ENCODE measurements at places on chromosomes 11 and 22. TPM values are rescaled to one million over a fixed set of nuclear protein-coding genes. Genes with fewer than 3 reads are reported as not detected.

GRCh38 chr11:46696212-46696558 lies 4.2 kb downstream of the ARHGAP1 start:
- peak; percentile 74 for DNase-seq

DNA sequence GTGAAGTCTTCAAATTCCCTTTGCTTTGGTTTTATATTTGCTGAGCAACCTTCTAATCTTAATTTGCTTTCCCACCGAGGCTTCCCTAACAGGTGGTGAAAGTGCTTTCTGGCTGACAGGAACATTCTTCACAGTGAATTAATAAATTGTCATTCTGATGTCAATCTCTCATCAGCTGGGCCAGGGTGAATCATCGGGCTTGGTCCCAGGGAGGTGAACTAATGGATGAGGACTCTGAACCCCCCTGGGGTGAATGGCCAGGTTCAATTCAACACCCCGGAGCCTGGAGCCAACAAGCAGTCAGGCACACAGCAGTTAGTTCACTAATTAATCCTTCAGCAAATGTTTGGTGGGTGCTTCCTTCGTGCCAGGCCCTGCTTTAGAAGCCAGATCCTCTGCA lies 155.4 kb upstream of the PDGFD start:
- no peak for DNase-seq

GRCh38 chr22:25518000-25518663 lies 46.3 kb upstream of the GRK3 start:
- no peak for DNase-seq

- DNase-seq = no peak
These were observed at the start of gene MDK for GRCh38 chr11:46381048-46381818. TSS of gene MDK (plus strand) at chr11:46381669. CDS start at chr11:46382058, 389 bp downstream.

DNA sequence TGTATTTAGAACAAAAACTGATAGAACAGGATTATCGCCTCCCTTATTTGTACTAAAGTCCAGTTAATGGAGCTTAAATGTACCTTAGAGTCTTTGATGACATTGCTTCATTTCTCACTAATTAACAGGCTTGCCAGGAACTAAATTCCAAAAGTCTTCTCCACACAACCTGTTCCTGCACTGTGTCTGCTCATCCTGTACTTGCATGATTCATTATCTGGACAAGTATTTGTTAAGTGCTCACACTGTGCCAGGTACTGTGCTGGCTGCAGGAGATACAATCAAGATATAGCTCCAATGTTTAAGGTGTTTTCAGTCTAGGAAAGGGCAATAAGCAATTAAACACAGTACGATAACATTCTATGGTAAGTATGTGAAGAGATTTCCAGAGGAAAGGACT lies 485.9 kb upstream of the TENM4 start:
- DNase-seq = no peak

- peak; percentile 58 for DNase-seq
These were observed 5.9 kb downstream of the TAB1 start for GRCh38 chr22:39405346-39406085.

GRCh38 chr11:66068923-66069714 lies 953 bp upstream of the PACS1 start:
- peak; percentile 60 for DNase-seq

GRCh38 chr11:128311742-128312719 lies 275.3 kb downstream of the ETS1 start:
- DNase-seq = no peak

DNA sequence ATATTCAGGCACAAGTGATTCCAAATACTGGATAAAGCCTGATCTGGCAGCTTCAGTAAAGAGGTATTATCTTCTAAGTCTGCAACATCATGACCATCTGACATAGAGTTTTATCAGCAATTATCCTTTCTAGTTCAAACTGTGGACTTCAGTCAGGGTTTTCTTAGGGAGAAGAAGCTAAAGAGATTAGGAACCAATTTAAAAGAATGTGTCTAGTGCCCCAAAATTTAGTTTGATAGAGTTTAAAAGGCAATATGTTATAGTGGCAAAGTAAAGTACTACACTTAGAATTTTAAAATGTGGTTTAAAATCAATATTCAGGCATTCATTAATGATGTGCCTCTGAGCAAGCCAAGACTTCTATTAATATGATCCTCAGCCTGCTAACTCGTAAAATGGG lies 5.4 kb downstream of the PAK1 start:
- no peak for DNase-seq

DNA sequence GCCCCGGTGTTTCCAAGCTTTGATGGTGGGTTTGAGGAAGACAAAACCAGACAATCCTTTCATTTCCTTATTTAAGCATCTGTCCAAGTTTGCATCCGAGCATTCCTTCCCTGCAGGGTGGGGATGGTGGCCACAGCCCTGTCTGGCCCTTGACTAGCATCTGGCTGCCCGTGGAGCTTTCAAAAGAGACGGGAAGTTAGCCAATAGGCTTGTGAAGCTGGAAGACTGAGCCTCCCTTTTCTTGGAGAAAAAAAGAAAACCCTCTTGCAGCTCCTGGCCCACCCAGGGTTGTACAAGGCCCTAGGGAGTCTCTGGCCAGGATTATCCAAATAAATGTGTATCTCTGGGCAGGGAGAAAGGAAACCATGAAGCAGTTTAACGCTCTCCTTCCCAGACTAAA lies 60.6 kb downstream of the MICAL2 start:
- DNase-seq = peak; percentile 58

GRCh38 chr11:69219991-69220390 lies 64.3 kb downstream of the SMIM38 start:
- no peak for DNase-seq

DNA sequence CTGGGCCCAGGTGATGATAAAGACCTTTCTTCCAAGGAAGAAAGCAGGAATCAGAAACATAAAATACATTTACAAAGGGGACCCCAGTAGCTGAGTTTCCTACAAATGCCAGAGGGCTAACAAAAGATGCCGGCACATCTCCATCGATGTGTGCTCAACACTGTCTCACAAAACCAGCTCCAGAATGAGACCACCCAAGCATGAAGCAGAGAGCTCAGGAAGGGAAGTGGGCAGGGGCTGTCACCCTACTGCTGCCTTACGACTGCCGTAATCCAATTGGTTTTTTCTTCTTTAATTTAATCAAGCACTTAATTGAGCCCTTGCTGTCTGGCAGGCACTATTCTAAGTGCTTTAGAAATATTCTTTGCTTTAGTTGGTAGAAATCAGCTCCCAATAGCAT lies 26.1 kb downstream of the SMCO4 start:
- no peak for DNase-seq

DNA sequence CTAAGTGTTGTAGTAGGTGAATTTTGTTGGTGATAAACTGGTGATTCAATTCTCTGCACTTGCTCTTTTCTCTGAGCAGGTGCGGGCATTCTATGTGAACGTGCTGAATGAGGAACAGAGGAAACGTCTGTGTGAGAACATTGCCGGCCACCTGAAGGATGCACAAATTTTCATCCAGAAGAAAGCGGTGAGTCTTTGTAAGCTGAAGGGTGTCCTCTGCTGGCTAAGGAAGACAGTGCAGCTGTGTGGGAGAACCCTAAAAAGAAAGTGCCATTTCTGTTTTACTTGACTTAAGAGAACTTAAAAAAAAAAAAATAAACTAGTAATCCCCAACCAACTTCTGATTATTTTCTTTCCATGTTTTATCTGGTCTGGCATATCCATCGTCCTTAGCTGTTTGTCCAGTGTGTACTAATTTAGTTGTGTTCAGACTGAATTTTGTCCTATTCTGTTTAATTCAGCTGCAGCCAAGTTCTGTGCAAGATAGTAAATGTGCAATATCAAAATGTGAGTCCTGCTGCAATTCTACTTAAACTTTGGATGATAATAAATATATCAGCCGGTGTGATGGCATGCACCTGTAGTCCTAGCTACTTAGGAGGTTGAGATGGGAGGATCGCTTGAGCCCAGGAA lies 29.6 kb downstream of the CAT start:
- no peak for DNase-seq

DNA sequence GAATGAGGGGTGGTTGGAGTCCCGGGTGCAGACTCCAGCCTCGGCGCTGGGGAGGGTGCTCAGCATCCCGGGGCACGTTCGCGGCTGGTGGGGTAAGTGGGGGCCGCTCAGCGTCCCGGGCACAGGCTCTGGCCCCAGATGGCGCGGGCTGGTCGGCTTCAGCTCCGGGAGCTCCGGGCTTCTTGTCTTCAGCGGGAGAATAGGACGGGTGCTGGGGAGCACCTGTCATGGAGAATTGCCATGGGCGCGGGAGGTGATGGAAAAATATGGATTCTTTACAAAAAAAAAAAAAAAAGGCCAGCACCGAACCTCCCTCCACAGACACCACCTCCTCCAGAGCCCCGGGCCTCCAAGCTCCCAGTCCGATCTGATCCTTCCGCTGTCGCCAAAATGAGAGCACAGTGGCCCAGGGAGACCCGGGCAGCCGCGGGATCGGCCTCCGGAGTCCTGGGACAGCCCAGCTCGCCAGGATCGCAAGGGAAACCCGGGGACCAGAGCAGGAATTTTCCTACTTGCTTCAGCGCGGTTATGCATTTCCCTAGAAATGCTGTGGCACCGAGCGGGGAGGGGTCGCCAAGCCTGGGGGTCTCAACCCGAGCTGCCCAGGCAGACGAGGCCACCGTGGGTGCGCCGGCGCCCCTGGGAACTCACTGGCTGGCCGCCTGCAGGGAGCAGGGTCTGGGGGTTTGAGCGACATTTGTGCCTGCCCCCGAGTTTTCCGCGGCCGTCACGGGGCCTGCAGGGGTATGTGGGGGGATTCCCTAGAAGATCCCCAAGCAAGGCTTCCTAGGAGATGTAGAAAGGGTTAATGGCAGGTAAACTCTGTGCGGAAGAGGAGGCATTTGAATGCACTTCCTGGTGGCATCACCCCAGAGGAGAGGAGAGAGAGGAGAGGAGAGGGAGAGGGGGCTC lies 1336.9 kb downstream of the BRD1 start:
- DNase-seq = no peak

DNA sequence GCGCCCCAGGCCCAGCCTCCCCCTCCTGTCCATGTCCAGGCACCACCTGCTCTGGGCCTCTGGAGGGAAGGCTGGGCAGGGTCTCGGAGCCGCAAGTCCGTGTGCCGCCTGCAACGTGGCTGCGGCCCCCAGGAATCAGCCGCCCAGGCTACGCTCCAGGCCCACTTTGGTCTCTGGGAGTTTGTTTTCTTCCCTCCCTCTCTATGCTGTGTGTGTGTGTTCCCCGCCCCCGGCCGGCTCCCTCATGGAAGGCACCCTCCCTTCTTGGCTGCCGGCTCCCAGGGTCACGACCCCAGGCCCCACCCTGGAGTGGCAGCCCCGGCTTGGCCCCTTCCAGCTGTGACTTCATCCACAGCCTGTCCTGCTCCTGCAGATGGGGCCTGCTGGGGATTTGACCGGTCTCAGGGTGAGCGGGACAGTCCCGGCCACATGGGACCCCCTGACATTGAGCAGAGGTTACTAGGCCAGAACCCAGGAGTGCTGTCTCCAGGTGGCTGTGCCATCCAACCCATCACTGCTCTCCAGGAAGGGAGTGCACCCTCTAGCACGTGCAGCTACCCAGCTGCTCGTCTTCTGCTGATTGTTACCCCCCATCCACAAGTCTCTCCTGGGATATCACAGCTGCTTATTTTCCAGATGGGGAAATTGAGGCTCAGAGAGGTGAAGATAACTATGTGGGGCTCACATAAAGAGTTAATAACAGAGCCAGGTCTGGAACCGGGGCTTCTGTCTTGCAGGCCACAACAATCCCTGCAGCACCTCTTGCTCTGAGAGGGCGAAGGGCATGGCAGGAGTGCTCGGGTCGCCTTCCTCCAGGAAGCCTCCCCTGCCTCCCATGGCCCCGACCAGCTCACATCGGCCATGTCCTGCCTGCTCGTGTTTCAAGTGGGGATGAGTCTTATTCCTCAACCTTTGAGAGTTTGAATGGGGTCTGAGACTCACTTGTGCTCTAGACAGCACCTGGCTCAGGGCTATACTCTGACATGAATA lies 2.8 kb upstream of the LIF start:
- DNase-seq = peak; percentile 85

- peak; percentile 71 for DNase-seq
These were observed 25.0 kb upstream of the MGAT3 start for GRCh38 chr22:39431821-39432251.

HBB gene
- 264 TPM for total RNA-seq

RIC3 gene
- total RNA-seq = 12.5 TPM

MS4A6A gene
- total RNA-seq = 155 TPM

MCAM gene
- 144 TPM for total RNA-seq

GGTLC2 gene
- total RNA-seq = not detected

FADS3 gene
- 90.6 TPM for total RNA-seq

LUZP2 gene
- total RNA-seq = not detected

B3GAT1 gene
- 0.35 TPM for total RNA-seq

ASCL2 gene
- total RNA-seq = 0.39 TPM

PDE2A gene
- 41.6 TPM for total RNA-seq

ZFTA gene
- total RNA-seq = 16.0 TPM

ESAM gene
- 67.2 TPM for total RNA-seq
